Stimulated activated CD4-positive, alpha-beta T cell treated with anti-CD3 and anti-CD28 coated beads, Interleukin-12 subunit alpha, Interleukin-12 subunit beta, amount 100 ng/mL, for 24 hours (primary cell): ENCODE measurements at places on chromosomes 7 and 10.

DNA sequence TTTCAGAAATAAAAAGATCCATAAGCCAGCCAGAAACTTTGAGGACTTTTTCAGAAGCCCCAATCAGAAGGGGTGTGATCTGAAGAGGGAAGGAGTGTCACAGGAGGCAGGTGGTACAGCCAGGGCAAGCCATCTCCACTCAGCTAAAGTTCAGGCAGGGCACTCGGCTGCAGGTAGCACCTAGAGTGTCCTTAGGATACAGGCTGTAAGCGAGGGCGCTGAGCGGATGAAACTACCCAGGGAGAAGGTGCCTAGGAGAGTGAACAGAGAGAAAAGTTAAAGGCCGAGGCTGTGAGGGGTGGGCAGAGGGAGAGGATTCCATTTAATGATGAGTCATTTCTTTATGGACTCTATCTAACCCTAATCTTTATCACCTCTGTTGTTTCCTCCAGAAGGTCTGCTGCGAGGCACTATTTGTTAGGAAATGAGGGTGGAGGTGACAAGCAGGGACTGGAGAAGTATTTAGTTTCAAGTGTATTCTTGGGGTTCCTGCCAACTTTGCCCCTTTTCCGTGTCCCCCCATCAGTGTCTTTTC lies 29.8 kb upstream of the ZCCHC24 start:
- DNase-seq, result no peak

DNA sequence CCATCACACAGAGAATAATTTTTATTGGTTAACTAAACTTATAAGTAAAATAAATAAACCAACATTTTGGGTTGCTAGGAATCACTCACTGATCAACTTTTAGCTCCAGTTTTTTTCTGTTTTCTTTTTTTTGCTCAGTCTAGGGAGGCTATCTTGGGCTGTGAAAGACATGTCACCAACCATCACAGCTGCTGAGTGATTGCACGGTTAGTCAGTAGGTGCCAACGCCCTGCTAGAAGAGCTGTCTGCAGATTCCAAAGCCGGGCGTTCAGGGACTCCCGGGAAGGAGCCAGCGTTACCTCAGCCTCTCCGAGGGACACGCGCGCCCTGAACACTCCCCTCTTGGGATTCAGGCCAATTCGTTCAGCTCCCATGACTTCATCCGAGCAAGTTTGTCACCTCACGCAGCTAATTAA lies 604 bp upstream of the STAM start:
- peak; percentile 8 for DNase-seq

DNA sequence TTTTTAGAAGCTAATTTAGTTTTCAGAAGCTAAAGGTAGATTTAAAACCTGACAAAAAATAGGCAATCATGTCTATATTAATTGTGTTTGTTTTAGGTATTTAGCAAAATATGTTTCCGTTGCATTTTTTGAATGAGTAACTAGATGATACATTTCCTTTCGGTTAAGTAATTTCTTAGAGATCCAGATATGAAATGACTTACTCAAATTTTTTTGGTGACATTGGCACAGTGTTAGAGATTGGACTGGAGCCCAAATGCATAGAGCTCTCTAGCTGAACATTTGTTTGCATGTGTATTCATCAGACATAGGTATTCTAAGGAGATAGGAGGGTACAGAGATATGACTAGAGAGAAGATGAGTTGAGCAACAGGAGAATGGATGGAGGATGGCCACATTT lies 1.9 kb downstream of the BUB3 start:
- DNase-seq, result no peak

DNA sequence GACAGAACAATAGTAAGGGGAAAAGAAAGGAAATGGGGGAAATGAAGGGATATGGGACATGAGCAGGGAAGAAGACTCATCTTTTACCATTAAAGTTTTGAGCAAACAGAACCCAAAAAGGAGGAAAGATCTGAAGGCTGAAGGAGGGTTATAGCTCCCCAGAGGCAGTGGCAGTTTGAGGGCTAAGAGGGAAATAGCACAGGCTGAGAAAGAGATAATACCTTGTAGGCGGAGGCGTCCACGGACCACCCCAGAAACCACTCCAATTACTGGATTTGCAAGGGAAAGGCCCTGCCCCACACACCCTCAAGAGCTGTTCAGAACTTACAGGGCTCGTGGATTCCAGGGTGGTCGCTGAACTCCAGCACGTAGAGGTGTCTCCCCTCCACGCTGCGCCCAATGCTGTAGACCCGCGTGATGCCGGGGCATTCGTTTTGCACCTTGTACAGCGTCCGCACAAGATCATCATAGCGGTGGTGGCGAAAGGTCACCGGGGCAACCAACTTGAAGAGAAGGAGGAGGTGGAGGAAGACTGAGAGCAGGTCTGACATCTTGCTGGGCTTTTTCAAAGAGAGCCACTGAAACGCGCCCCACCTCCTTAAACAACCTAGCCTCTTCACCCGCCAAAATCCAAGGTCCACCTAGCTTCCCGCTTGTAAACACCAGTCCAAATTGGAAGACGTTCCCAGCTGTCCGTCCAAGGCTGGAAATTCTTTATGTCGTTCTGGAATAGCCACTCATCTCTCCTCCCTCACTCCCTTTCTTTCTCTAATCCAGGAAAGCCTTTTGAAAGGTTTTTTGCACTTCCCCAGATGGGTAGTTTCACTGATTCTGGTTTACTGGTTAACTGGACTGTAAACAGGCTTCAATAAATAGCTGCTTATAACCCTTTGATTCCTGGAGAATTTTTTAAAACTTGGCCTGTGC lies at the start of gene CPN1:
Gene CPN1, minus strand, starts transcription at position 795 of the 927 bp plus-strand sequence. Its CDS starts 244 bp downstream, at position 551.
- no peak for DNase-seq

DNA sequence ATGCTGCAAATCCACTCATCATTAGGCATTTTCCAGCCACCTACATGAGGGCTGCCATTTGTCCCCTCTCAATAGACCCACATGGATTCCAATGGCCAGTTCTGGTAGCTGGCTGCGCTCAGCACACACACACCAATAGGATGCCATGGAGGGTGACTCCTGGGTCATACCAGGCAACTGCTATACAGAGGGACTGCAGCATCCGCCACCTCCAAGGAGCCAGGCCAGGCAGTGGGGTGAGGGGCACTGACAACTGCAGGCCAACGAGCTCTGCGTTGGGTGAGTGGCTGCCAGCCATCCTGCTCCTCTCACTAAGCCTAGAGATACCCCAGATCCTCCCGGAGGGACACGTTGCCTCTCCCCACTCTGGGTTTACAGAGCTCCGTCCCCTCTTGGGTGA lies 118.8 kb upstream of the NANOS1 start:
- DNase-seq, result no peak

DNA sequence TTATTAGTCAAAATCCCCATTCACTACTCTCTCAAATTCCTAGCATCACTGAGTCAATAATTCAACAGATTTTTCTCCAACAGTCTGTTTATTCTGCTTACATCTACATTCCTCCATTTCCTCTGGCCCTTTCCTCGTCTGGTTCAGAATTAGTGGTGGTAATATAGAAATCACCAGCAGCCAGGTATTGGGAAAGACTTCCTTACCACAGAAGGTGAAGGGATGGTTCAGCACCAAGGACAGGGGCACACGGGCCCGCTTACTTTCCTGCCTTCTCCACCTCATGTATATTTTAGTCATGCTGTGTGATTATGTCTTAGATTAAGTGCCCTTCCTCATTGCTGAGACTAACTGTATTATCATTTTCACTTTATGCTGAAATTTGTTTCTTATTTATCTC lies 70.4 kb upstream of the APBB1IP start:
- peak; percentile 23 for DNase-seq

DNA sequence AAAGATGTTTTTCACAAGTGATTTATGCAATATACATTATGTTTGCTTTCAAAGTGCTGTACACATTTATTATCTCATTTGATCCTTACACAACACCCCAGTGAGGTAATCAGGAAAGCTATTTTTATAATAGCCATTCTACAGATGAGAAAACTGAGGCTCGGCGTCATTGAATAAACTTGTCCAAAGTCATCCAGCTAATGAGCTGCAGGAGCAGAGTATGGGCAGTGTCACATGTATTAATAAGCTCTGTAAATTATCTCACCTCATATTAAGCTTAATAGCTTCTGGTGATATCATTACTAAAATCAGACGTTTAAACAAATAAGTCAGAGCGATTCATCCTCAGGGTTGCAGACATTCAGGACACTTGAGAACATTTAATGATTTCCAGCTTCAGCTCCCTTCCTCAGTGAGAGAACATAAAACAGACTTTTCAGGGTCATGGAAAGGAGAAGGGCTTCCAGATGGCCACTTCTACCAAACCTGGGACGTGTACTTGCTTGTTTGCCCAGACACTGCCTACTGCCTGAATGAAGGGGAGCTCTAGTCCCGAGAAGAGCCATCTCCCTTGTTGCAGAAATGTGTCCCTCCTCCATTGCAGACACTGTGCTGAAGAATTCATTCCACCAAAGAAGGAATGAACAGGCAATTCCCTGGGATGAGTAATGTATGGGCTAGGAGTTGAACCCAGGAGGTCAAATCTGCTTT lies 20.5 kb upstream of the FZD1 start:
- no peak for DNase-seq

DNA sequence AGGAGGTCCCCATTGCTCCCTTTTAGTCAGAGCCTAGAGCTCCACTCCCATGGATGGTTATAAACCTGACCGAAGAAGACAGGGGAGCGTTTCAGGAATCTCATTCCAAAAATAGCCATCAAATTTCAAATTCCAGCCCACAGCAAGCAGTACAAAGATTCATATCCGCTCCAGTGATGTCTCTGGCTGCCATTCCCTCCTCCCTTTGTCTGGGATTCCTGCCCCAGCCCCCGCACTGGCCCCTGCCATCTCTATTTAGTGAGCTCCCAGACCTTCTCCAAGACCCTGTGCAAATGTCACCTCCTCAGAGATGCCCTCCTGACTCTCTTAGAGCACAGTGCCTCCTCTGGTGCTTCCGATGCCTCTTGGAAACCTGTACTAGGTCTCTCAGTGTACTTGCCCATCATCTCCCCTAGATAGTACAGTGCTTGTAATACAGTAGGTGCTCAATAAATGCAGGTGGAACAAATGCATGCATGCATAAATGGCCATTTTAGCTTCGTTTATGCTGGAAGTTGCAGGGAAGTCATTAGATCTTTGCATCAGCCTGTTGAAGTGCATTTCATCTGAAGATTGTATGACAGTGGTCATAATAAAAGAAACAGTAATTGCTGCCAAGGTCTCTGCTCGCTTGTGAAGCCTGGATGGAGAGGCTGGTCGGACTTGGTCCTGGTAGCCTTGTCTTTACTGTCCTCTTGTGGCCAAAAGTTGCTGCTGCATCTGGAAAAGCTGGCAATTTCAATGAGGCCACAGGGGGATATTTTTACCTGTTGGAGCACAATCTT lies 32.0 kb upstream of the HABP2 start:
- peak; percentile 17 for DNase-seq

DNA sequence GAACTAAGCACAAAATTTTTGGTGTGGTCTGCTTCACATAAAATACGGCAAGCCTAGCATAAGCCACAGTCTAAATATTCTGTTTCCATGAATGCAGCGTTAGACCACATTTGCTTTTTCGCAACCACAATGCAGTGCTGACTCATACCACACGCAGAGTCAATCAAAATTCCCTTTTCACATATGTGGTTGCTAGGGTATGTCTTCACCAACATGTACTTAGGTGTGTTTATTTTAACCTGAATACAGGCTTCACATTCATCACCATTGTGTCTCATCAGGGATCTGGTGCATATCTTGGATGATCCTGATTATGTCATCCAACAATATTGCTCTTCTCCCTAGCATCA lies 90.8 kb downstream of the CHN2 start:
- DNase-seq, result no peak

DNA sequence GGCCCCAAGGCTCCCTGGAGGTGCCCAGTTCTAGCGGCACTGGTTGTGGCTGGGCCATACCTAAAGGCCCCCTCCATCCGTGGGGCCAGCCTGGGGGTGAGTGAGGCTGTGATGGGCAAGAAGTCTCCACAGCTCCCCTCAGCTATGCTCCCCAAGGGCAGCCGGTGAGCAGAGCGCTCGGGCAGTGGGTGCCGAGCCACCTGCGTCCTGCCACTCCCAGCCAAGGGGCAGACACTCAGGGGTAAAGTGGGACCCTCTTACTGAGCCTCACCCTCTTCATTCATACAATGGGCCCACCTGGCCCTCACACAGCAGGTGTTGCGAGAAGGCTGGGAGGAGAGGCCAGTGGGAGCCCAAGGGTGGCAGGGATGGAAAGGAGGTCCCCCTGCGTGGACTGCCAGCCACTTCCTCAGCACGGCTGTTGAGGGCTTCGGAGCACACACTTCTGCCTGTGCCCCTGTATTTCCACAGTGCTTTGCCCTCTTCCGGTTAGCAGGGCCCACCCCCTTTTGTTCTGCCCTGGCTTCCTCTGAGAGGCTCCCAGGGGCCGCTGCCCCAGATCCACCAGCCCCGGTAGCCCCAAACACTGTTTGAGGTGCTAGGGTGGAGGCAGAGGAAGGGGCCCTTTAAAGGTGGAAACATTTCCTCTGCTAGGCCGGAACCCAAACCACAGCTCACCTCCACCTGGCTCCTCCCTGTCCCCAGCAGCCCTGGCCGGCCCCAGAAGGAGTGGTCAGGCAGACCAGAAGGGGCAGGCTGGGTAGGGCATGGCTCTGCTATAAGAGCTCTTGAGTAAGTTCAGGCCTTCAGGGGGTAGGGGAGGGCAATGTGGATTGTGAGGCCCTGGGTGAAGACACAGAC lies 16.4 kb upstream of the C10orf105 start:
- peak; percentile 46 for DNase-seq

GRCh38 chr7:113636727-113637421 lies 281.9 kb downstream of the PPP1R3A start:
- no peak for DNase-seq

GRCh38 chr7:136359333-136359903 lies 382.3 kb upstream of the MTPN start:
- no peak for DNase-seq

- DNase-seq, result peak; percentile 75
Measured at GRCh38 chr10:8054494-8055407, at the start of gene GATA3. Gene GATA3 (plus strand): TSS chr10:8054688. CDS start chr10:8055656, 968 bp downstream.

DNA sequence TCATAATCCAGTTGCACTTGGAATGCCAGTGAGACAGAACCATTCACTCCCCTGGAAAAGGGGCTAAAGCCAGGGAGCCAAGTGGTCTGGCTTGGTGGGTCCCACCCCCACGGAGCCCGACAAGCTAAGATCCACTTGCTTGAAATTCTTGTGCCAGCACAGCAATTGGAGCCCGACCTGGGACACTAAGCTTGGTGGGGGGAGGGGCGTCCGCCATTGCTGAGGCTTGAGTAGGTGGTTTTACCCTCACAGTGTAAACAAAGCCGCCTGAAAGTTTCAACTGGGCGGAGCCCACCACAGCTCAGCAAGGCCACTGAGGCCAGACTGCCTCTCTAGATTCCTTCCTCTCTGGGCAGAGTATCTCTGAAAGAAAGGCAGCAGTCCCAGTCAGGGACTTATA lies 200.7 kb upstream of the NPSR1 start:
- DNase-seq, result no peak
